ENCODE measurements at places on chromosomes 1 and 21.

DNA sequence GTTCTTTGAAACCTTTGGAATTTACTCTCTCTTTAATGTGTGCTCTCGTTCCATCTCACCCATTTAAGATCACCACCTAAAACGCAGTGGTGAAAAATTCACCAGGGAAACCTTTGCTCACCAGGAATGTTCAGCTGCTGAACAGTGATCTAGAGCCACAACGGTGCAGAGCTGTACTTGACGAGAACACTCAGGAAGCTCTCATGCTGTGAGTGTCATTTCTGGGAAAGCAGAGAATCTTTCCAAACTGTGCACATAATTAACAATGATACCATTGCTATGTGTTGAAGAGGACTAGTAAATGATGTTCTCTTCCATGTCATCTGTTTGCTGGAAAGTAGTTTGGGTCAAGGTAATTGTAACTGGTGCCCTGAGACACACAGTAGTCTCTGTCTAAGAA is 117.1 kb downstream of the ZZZ3 start:
- no peak for DNase-seq

- no peak for DNase-seq
Measured at GRCh38 chr1:47587891-47588582, 150.2 kb downstream of the FOXD2 start.

- DNase-seq: no peak
Measured at GRCh38 chr1:67953301-67953700, 97.1 kb downstream of the DIRAS3 start.

- no peak for DNase-seq
Measured at GRCh38 chr1:13746342-13746741, 46.4 kb downstream of the PRDM2 start.

GRCh38 chr1:25360596-25361581 is 22.8 kb downstream of the TMEM50A start:
- DNase-seq: no peak

- DNase-seq: no peak
Measured at GRCh38 chr1:230618537-230618936, 23.7 kb upstream of the COG2 start.

DNA sequence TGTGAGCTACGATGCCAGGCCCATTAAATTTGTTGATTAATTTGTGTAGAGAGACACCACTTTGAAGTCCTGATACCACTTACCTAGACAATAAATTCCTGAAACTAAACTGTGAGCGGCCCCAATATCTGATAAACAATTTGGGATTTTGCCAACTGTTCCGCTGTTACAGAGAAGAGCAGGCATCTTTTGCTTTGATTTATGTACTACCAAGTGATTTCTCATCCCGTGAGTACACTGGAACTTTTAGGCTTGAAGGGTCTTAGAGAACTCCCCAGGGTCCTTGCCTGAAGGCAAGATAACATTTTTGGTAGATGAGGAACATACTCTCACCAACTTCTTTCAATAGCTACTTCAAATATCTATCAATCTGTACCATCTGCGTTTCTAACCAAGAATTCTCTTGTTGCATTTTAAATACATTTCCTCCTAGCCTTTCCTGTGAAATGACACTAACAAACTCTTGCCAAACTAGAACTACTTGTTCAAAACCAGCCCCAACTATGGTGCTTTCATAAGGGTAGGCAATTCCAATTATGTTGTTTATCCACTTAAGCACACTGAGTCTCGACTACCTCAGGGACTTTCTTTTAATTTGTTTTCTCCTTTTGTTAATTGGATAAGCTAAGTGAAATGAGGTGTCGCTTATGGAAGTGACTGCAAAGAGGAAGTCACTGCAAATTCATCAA is 23.2 kb upstream of the SLC30A1 start:
- no peak for DNase-seq

DNA sequence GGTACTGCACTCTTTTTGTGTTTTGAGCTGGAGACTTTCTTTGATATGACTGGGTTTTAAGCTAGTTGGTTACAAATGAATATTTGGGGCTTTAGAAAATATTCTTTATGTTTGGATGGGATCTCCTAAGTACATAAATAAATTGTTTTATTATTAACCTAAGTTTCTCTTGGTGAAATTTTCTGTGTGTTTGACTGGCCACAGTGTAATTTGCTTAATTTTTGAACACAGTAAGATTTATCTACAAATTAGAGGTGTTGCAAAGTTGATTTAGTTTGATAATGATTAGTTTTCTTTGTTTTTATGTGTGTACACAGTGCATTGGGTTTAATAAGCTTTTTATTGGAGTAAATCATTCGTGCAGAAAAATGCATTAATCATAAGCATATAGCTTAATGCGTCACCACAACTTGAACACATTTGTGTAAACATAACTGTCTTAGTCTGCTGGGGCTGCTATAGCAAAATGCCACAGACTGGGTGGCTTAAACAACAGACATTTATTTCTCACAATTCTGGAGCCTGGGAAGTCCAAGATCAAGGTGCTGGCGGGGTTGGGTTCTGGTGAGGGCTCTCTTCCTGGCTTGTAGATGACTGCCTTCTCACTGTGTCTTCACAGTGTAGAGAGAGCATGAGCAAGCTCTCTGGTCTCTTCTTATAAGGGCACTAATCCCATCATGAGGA is 17.4 kb upstream of the SLC6A9 start:
- DNase-seq: no peak

DNA sequence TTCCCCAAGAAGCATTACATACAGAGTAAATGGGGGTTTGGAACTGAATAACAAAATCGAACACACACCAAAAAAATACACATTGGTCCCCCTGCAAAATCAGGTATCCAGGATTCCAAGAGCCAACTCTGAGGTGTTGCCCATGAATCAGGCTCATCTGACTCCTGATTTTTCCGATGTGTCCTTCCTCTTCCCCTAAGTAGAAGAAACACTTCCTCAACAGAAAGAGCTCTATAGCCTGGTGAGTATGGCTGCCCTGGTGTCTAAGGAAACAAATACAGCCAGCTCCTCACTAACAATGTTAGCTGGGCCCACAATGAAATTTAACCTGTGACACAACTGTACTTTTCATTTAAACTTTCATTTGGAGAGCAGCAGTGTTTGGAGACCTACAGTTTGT is 33.6 kb downstream of the ERI3 start:
- no peak for DNase-seq

DNA sequence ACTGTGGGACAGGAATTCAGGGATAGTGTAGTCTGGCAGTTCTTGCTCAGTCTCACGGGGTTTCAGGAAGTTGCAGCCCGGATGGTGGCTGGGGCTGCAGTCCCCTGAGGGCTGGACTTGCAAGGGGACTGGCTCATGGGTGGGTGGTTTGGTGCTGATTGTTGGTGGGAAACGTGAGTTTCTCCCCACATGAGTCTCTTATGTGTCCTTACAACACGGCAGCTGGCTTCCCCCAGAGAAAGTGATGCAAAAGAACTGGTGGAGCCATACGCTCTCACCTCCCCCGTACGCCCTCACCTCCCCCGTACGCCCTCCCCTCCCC is 64.9 kb downstream of the EVA1C start:
- DNase-seq: no peak

- DNase-seq: no peak
Measured at GRCh38 chr1:13790290-13791030, 90.5 kb downstream of the PRDM2 start.

- DNase-seq: no peak
Measured at GRCh38 chr1:223742856-223743517, 30.6 kb downstream of the CAPN2 start.

DNA sequence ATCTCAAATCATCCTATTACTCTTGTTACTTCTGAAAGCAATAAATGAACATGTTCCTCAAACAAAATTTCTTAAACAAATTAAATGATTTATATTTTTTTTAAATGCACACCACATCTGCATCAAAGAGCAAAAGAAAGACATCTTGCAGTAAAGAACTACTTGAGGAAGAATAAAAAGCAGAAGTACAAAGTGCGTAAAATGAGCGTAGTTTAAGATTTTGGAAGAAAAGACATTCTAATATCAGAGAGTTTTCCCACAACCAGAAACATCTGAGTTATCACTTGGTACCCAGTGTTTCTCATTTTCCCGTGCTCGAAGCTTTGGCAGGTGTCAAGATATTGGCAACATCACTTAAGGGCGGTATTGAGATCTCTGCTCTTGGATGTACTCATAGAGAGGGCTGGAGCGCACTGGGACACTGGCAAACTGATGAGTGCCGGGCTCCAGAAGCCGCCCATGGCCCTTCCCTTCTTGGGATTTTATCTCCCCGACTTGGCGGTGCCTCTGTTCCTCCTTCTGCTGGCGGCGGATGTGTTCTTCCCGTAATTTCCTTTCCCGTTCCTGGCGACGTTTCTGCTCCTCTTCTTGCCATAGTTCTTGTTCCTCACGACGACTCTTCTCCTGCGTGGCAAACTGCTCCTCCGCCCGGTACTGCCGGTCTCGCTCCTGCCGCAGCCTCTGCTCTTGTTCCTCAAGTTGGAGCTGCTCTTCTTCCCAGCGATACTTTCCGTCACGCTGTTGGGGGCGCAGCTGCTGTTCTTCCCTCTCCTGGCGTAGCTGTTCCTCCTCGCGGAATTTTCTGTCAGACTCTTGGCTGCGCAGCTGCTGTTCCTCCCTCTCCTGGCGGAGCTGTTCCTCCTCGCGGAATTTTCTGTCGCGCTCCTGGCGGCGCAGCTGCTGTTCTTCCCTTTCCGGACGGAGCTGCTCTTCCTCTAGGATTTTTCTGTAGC is 7.9 kb downstream of the TCHH start:
- DNase-seq: no peak

DNA sequence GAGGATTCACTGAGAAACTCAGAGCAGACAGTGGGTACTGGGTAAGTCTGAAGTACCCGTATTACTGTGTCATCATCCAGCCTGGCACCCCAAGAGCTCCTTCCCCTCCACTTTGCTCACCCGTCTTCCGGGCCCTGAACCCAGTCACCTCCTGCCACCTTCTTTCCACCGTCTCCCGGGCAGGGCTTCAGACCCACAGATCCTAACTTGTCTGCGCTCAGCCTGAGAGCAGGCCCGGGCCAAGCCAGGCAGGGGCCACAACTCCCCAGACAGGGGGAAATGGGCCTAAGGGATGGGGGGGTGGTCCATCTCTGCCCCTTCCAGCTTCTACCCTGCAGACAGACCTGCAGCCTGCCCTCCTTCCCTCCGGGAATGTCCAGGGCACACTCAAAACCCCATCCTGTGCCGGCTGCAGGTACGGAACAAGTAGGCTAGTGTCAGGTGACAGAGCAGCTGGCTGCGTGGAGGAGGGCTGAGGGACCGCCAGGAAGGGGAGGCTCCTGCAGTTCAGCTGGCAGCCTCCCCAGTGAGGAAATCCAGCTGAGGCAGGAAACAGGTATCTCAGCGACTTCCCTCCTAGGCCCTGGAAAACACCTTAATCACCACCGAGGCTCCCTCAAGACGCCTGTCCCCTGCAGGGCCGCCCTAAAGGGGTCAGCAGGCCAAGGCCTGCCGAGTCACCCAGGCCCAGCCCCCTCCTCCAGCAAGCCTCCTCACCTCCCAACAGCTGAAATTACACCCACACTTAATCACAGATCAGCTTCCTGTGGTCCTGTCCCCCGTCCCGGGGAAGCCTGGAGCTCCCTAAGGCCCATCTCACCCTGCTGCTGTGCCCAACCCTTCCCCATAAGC is 3.5 kb downstream of the HSPG2 start:
- DNase-seq: no peak

GRCh38 chr1:91885716-91886506 is at the start of gene TGFBR3:
TGFBR3 (minus strand) TSS chr1:91886151; CDS start chr1:91861531, 24,620 bp downstream.
- peak; percentile 64 for DNase-seq

DNA sequence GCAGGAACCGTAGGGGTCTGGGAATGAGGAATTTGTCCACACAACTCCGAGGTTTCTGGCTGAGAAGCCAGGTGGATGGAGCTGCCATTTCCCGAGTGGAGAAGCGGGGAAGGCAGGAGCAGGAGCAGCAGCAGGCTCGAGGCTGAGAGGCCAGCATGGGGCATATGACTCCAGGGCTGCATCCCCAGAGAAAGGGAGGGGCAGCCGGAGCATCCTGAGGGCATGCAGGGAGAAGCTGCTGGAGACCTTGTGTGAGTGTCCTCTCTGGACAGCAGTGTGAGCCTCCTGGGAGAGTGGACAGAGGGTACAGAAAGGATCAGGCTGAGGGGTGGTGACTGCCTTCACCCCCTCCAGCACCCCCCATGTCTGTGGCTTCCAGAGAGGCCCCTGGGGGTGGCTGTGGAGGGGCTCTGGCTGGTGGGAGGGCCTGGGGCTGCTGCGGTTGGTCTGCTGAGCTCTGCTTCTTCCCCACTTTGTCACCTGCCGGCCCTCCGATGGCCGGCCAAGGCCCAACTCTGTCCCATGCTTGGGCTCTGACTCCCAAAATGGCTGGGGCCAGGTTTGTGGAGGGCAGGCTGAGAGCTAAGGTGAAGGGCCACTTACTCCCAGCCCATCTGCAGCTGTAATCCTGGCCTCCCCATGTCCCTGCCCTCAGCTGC is 633.1 kb downstream of the MATN1 start:
- no peak for DNase-seq

- no peak for DNase-seq
Measured at GRCh38 chr1:63532727-63533126, 9.4 kb downstream of the EFCAB7 start.

GRCh38 chr1:923131-923990 is at the start of gene SAMD11:
SAMD11 (plus strand) TSS chr1:923923; CDS start chr1:924432, 509 bp downstream.
- peak; percentile 90 for DNase-seq

- no peak for DNase-seq
Measured at GRCh38 chr1:54474310-54475251, 68.4 kb upstream of the SSBP3 start.

DNA sequence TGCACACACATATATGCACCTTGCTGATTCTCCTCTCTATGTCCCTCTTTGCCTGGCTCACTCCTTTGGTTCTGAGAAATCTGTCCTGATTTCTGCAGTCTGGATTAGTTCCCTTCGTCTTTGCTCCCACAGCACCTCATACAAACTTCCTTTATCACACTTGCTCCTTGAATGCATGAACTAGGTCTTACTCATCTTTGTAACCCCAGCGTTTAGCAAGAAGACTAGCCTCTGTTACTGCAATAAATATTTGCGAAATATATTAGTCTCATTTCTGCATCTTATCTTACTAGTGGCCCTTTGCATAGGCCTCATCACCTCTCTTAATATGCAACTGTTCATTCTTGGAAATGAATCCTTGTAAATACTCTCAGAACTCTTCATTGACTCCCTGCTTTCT is 11.4 kb downstream of the SMYD2 start:
- no peak for DNase-seq

DNA sequence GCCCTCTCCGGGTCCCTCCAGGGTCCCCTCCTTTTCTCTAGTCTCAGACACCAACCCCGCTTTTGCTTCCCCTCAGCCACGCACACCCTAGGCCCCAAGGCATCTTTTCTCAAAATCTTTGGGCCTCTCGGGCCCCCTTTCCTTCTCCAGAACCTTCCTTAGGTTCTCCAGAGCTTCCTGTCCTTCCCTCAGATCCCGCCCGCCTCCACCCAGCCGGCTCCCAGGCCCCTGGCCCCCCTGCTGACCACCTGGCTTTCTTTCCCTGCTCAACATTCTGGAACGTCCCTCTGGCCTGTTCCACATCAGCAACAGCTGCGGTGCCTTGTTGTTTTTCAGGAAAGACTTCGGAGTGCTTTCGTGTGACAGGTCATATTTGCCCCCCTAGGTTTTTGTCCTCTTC is 1.2 kb downstream of the ZDHHC18 start:
- DNase-seq: no peak

- DNase-seq: no peak
Measured at GRCh38 chr1:175376194-175376593, 183.6 kb upstream of the KIAA0040 start.

- no peak for DNase-seq
Measured at GRCh38 chr1:109482242-109482641, 1.5 kb upstream of the ATXN7L2 start.

- no peak for DNase-seq
Measured at GRCh38 chr1:202684716-202685115, 25.5 kb downstream of the SYT2 start.

GRCh38 chr1:206892351-206892984 is 4.8 kb upstream of the IL24 start:
- DNase-seq: no peak
